Hematopoietic multipotent progenitor cell (in vitro differentiated cells): ENCODE measurements at places on chromosomes 11 and 22. TPM values are rescaled to one million over a fixed set of nuclear protein-coding genes. Genes with fewer than 3 reads are reported as not detected.

GRCh38 chr22:33270596-33270995 lies 212.4 kb upstream of the SYN3 start:
- no peak for DNase-seq

The YDJC gene
- 53.3 TPM for total RNA-seq

- no peak for DNase-seq
Observed at GRCh38 chr11:113287801-113288200, 26.6 kb upstream of the TTC12 start.

- DNase-seq, result peak; percentile 19
Observed at GRCh38 chr11:77819921-77820564, 479 bp downstream of the RSF1 start.

DNA sequence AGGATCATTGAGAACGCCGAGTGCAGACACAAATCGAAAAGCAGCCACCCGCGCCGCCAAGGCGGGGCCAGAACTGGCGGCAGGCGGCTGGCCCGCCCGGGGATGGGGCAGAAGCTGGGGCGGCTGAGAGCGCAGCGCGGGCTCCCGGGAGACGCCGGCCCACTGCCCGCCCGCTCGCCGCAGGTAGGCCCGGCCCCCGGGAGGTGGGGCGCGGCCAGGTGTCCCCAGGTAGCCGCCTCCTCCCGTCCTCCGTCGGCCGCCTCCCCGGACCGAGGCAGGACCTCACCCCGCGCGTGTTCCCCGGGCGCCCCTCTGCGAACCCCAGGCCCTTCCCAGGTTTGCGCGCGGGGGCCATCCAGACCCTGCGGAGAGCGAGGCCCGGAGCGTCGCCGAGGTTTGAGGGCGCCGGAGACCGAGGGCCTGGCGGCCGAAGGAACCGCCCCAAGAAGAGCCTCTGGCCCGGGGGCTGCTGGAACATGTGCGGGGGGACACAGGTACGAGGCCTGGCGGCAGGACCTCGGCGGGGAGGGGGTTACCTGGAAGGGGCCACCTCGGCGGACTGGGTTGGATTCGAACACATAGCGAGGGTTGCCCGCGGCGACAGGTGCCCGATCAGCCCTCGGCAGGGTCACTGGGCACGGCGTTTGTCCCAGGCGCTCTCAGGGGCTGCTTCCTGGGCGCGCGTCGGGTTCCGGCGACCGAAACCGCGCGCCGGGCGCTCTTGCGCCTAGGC lies at the start of gene PRRG4:
TSS of gene PRRG4 (plus strand) at position 248 of the 733 bp plus-strand sequence. CDS start 603 bp downstream, outside the sequence.
- DNase-seq, result no peak

- DNase-seq, result no peak
Observed at GRCh38 chr22:44488354-44488753, 9.7 kb downstream of the RTL6 start.

The SLCO2B1 gene
- under 0.01 TPM for total RNA-seq

DNA sequence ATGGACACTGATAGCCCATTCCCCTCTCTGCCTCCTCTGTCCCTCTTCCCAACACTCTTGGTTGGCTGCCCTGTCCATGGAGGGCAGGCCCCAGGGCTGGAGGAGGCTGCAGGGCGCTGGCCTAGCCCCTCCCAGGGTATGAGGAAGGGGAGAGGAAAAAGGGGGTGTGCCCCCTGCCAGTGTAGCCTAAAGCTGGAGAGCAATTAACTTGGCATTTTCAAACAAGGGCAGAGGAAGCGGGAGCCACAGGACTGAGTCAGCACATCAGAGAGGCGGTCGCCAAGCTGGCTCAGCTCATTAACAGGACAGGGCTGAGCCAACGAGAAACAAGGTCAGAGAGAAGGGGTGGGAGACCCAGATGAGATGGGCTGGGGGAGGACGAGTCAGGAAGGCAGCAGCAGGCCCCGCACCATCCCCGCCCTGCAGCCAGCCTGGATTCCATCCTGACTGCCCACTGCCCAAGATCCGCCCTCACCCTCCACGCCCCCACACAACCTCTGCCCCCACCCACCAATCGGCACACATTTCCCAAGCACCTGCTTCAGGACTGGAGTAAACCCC lies 76.3 kb downstream of the BUD13 start:
- no peak for DNase-seq

- no peak for DNase-seq
Observed at GRCh38 chr22:39936523-39937145, 23.6 kb upstream of the TMA7B start.

DNA sequence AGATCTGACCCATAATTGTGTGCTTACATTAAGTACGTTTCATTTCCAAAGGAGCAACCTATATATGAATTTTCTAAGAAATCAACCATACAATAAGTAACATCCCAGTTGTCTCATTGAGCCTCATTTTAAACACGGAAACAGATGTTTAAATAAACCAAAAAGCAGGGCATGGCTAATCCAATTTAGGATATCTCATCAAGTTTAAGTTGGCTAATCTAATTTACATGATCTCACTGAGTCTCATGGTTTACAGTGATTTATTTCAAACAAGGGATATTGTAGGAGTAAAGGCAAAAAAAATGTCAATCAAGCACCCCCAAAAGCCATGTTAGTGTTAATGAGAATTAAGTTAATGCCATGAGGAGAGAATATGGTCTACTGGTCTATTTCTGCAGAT lies 499.8 kb upstream of the CCDC90B start:
- no peak for DNase-seq

The OR52H1 gene
- 4.3 TPM for total RNA-seq

GRCh38 chr11:22734628-22735345 lies 68.4 kb downstream of the GAS2 start:
- no peak for DNase-seq
